NCI-H2171 (cell line): ENCODE measurements at places on chromosomes 4 and X.

- DNase-seq: no peak
Observed at GRCh38 chr4:163419074-163419473, 54.5 kb downstream of the TKTL2 start.

DNA sequence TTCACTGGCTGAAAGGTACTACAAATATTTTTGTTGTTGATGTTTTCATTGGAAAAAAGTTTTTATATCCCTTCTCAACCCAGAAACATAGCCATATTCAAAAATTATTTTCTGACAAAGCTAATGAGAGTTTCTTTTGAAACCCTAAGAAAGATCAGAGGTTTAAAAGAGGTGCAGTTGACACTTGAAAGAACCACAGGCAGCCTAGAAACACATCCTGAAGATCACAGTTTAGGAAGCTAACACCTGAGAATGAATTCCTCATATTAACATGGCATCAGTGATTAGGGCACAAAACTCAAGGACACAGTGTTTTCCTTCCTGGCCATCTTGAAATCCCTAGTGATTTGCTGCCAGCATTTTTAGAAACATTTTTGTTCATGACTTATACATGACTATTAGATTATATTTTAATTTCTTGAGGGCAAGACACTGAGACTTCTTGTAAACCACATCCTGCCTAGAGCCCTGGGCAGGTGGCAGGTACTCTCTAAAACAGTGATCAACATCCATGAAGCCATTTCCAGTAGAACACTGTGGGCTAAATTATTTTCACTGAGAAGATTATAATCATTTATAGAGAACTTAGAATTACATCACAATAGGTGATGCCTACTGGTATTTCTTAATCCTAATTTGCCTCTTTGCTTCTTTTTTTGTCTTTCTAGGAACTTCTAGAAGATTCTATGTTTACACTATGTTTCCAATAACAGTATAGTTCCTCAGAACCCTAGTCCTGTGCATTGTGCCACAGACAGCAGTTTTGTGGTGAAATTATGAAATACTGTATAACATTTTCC lies 80.0 kb downstream of the ARSJ start:
- DNase-seq: no peak

DNA sequence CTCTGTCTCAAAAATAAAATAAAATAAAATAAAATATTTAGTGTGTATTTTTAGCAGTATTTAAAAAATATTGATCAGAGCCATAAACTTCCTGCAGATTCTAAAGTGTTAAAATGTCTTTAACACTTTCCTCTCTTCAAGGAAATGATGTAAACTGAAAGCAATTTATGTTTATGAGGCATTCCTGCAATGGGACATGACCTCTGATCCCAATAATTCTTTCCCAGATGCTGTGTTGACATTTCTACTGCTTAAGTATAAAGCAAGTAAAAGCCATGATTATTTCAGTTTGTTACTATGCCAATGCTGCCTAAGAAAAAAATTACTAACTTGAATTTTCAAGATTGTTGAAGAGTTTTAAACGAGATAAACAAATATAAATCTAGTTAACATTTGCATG lies 29.0 kb downstream of the COQ2 start:
- no peak for DNase-seq

DNA sequence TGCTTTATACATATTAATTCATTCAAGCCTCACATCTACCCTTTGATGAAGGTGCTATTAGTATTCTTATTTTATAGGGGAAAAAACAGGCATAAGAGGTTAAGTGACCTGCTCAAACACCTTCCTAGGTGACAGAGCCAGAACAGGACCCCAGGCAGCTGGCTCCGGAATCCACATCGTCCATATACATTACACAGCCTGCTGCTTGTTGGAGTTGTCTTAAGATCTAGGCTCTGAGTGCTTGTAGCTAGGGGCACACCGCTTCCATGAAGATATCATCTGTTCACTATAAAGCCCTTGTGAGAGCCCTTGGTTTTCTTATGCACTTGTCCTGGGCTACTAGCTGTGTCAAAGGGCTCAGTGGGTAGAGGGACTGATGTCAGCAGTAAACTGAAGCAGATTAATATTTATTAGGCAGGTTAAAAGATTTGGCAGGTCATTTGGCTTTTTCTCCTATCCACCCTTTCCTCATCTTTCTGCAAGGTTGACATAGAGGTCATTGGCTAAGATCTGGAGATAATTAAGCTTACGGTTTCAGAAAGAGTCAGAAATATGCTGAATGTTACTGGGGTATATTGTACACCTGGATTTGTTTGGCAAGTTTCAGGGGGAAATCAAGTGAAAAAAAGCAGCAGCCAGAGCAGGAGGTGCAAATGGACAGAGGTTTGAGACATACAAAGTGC lies 195.4 kb downstream of the SOWAHB start:
- no peak for DNase-seq

DNA sequence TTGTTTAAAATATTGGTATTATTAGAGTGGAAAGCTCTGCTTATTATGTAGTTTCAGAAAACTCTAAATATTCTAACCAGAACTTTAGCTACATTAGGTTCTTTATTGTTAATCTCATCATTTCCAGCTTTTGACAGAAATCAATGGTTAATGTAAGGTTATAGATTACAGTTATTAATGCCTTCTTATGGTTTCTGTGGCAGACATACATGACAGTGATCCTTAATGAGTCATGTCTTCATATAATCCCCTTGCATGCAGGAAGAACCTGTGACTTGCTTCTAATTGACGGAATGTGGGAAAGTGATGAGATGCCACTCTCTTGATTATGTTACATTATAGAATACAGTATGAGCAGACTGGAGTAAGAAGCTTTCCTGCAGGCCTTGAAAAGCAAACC lies 23.5 kb downstream of the KLHL8 start:
- no peak for DNase-seq

GRCh38 chr4:38570647-38571276 lies 93.2 kb upstream of the KLF3 start:
- no peak for DNase-seq

GRCh38 chr4:16199093-16199492 lies 27.2 kb downstream of the TAPT1 start:
- DNase-seq: peak; percentile 0

GRCh38 chr4:126947536-126947935 lies 685.2 kb upstream of the INTU start:
- DNase-seq: no peak

DNA sequence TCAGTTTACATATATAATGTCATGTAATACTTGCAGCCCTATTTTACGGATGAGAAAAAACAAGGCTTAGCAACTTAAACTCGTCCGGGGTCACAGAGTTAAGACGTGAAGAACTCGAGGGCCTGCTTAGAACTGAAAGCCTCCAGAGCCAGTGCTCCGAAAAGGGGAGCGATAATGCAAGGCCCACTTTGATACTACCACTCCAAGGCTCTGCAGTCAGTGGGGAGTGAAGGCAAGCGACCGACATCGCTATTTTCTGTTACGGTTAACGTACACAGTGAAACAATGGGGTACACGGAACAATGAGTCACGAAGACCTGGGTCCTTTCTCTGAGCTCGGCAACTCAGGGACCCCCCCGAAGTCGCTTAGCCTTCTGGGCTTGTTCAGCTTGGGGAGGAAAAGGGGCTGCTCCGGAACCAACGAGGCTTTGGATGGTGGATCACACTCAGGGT lies 965 bp downstream of the PPA2 start:
- no peak for DNase-seq

GRCh38 chrX:10800796-10801195 lies 180.4 kb upstream of the MID1 start:
- DNase-seq: no peak

- DNase-seq: no peak
Observed at GRCh38 chrX:44946771-44947170, 73.8 kb downstream of the KDM6A start.

GRCh38 chrX:100829730-100830129 lies 9.5 kb downstream of the CSTF2 start:
- no peak for DNase-seq

GRCh38 chr4:78618436-78618835 lies 66.9 kb downstream of the ANXA3 start:
- no peak for DNase-seq

GRCh38 chrX:15471028-15471427 lies 22.1 kb downstream of the PIR start:
- peak; percentile 13 for DNase-seq

DNA sequence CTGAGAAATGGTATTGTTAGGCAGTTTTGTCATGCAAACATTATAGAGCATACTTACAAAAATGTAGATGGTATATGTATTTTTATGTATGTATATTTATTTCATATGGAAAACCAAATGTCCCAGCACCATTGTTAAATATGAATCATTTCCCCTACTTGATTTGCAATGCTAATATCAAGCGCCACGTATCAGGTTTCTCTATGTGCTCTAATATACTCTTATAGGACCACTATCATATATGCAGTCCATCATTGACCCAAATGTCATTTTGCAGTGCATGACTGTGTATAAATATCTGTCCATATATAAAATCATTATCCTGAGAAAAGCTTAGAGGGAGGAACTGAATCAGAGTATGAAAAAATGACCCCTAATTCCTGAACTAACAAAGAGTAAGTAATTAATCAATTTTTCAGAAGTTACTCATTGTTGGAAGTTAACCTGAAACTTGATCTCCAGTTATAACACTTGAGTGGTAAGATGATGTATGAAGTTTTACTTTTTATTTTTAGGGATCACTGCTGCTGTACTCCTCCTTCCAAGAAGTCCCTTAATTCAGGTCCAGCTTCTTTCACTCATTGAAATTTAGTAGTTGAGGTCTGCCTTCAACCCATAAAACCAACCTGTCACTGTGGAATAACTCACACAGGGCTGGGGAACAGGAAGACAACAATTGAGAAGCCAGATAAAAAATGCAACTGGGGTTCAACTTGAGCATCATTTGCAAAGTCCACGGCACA lies 134.8 kb upstream of the LDB2 start:
- no peak for DNase-seq

DNA sequence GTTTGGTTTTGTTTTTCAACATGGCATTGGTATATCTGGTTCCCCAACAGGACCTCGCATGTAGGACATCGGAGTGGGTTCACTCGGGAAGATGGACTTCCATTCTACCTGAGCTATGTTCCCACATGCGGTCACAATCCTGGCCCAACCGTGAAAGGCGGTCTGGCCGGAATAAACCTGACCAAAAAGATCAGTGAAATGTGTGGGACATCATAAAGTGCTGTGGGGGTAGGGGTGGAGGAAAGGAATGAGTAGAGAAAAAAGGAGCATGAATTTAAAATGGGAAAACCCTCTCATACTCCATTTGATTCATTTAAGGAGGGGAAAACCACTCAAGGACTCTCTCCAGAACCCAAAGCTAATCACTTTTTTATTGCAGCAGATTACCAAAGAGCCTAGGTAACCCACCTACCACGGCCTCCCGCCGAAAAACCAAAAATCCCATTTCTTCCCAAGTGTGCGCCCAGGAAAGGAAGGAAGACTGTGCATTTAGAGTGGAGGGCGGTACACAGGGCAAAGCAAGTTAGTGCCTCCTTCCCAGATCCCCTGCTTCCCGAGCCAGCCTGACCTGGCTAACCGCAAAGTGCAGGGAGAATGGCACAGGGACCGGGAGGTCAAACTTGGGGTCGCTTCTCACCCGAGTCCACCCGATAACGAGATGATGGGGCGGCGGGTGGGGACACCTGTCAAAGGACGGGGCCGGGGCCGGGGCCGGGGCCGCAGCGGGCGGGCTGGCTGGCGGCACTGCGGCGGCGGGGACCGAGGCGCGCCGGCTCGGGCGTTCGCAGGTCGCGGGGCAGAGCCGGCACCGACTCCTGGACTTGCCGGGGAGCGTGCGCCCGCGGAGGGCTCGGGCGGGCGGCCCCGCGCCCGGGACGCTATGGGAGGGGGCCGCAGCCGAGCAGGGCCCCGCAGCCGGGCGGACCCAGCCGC lies 669 bp downstream of the TMEM150C start:
- DNase-seq: no peak

DNA sequence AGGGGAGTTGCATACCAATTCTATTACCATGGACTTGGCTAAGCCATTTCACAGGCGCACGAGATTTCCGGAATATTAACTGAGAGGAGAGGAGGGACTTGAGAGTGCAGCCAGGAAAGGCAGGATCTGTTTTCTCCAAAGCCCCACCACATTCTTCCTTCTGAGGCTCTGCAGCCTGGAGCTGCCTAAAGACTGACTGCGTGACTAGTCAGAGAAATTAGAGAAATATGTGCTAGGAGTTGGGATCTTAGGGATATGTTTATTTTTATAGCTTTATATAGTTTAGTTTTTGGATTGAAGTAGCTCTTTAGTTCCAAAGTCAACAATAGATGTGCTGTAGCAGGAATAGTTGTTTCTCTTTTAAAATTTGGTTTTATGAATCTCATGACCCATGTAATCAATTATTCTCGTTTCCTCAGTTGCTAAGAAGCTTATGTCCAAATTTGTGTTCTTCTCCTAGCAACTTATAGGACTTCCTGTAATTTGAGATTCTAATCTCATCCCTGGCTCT lies 300.1 kb upstream of the DDX53 start:
- DNase-seq: no peak

GRCh38 chr4:180052629-180053028 lies 2190.6 kb upstream of the TENM3 start:
- no peak for DNase-seq
